Activated CD4-positive, alpha-beta T cell treated with anti-CD3 and anti-CD28 coated beads, Interleukin-2, amount 50 U/mL, for 1 hour (primary cell): ENCODE measurements at places on chromosomes 13 and 19.

DNA sequence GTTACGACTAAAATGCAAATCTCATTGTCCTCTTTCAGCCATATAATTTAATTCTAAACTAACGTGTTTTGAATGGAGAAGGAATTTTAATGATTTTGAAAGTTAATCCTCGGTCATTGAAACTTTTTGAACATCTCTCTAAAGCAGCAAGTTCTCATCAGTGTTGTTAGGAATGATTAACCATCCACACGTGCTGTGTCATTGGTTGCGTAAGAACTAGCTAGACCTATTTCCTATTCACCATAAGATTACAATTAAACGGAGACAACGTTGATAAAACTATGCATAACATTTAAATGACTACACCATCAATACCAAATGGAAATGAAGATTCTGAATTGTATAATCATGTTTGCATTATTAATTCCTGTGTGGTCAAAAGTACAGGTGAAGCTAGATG is 155.6 kb upstream of the IRS2 start:
- no peak for DNase-seq

DNA sequence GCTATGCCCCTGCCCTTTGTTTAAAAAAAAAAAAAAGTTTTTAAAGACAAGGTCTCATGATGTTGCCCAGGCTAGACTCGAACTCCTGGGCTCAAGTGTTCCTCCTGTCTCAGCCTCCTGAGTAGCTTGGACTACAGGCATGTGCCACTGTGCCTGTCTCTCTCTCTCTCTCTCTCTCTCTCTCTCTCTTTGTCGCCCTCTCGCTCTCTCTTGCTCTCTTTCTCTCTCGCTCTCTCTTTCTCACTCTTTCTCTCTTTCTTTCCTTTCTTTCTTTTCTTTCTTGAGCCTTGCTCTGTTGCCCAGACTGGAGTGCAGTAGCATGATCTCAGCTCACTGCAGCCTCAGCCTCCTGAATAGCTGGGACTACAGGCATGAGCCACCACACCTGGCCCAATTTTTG is 7.5 kb downstream of the COX6B1 start:
- DNase-seq, result no peak

- no peak for DNase-seq
Measured at GRCh38 chr13:44422755-44423643, 49.4 kb downstream of the SERP2 start.

DNA sequence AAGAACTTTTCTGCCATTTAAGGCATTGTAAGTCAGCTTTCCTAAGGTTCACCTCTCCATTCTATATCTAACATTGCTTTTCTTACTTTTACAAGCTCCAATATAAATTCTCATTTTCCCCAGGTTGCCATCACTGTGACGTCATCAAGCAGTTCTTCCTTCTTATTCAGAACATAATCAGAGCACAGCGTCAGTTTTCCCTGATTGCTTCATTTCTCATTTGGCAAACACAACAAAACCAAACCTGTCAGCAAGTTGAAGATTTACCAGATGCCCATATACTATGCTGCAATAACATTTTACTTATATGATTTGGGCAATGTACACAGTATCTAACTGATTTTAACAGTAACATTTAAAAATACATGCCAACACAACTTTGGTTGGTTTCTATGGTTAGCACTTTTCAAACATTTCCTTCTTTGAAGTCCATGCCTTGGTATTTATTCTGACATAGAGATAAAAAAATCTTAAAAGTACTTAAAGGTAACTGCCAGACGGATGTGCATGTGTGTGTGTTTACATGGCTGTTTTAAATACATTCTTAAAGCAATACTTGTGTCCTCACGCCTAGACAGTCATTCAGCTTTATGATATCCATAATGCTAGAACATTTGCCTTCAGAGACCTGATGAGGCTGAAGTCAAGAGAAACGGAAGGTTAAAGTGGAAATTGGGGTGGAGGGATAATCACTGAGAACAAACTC is 264.0 kb downstream of the KLF12 start:
- no peak for DNase-seq

DNA sequence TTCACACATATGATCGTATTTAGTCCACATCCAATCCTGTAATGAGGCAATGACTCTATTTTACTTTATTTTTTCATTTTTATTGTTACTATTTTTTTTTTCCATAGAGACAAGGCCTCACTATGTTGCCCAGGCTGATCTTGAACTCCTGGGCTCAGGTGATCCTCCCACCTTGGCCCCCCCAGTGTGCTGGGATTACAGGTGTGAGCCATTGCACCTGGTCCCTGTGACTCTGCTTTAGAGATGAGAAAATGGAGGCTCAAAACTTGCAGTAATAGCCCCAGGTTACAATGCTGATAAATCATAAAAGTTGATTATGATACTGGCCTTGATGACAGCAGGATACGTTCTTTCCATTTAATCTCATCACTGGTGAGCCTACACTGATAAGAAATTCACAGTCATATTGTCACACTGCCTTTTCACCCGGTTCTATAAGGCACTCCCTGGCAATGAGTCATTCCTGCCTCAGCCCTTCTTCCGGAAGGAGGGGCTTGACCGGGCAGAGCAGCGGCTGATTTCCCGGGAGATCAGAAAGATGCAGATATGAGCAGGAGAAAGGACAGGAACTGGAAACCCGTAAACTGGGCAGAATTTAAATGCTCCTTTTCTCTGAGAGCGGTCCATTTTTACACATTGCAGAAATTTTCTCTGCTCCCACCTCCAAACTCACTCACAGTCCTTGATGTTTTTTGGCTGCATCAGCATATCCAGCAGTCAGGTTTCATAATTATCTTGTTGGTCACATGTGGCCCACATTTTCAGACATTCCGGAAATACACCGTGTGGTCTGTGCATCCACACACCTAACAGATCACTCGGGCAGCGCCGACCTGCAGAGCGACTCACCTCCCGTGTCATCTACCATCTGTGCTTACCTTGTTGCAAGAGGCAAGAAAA is 616.4 kb downstream of the EFNB2 start:
- DNase-seq, result no peak
